ENCODE measurements at places on chromosomes 1 and 21.

- no peak for DNase-seq
Observed at GRCh38 chr1:58902830-58903513, 119.1 kb upstream of the JUN start.

GRCh38 chr1:5596651-5597050, 395.6 kb downstream of the NPHP4 start:
- no peak for DNase-seq

- DNase-seq, result no peak
Observed at GRCh38 chr1:70504176-70504820, 93.2 kb downstream of the CTH start.

DNA sequence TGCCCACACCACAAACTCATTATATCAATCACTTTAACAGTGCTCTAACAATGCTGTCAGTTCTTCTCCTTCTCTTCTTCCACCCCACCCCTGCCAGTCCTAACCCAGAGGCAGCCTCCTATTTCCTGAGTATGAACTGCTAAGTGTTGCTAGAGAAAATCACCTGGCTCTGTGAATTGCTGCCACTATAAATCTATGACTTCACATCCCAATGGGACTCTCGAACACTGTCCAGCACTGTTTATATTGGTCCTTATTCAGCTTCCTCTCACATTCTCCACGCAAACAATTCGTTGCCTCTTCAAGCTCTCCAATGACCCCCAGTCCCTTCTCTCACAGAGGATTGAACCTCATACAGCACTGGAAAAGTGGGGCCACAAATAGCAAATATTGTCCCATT, 27.0 kb upstream of the USH2A start:
- DNase-seq, result no peak

GRCh38 chr1:6899621-6900020, 114.4 kb downstream of the CAMTA1 start:
- DNase-seq, result no peak

DNA sequence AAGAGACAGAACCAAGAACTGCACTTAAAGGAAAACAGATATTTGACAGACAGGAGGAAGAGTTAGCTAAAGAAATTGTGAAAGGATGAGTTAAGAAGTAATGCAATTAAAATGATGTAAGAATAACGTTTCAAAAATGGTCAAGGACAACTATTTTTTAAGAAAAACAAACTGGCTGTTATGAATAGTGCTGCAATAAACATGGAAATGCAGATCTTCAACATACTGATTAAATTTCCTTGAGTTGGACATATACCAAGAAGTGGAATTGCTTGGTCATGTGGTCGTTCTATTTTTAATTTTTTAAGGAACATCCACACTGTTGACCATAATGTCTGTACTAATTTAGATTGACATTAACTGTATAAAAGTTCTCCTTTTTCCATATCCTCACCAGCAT, 23.1 kb upstream of the PHTF1 start:
- DNase-seq, result no peak

GRCh38 chr1:198671136-198671535, 32.3 kb downstream of the PTPRC start:
- no peak for DNase-seq

GRCh38 chr1:41492341-41492848, 7.9 kb upstream of the EDN2 start:
- DNase-seq, result peak; percentile 20

DNA sequence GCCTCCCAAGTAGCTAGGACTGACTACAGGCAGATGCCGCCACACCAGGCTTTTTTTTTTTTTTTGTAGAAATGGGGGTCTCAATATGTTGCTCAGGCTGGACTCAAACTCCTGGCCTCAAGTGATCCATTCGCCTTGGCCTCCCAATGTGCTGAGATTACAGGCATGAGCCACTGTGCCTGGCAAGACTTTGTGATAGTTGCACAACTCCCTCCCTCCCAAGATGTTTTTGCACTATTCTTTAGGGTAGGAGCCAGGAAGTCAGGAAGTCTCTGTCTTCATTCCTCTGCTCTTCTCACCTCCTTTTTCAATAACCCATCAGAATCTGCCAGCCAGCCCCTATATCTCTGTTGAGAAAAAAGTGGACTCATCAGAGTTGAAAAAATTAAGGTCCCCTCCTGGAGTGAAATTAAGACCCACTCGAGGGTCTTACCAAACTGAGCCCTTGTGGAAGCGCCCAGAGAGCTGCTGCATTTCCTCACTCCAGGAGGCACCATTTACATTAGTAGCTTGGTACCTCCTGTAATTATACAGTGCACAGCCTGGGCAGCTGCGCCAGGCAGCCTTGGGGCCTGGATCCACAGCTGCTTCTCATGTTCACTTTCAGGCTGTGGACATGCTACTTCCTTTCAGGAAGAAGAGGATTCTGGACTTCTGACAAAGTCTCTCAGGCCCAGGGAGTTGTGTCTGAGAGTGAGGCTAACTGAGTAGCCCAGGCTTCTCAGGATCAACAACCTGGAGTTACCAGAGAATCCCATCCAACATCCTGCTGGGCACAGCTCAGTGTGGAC, 24.0 kb downstream of the TCEA3 start:
- DNase-seq, result no peak

DNA sequence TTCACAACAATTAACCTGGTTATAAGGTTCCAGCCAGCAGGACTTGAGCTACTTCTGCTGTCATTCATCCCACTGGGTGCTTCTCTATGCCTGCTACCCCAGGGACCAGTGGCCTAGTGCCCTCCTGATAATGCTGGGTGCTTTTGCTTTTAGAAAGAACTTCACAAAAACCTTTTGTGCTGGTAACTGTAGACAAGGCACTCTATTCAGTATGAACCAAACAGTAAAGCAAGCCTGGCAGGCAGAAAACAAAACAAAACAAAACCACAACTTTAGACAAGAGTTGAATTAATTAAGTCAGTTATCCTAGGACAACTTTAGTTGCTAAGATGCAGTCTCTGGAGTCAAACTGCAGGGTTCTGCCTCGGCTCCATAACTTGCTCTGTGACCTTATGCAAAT, 61.9 kb upstream of the ADGRL2 start:
- DNase-seq, result no peak

GRCh38 chr1:192445839-192446489, 129.2 kb downstream of the RGS21 start:
- peak; percentile 56 for DNase-seq

GRCh38 chr1:62439652-62440371, 3.0 kb downstream of the USP1 start:
- DNase-seq, result no peak

GRCh38 chr1:33709783-33710718, 153.8 kb upstream of the HMGB4 start:
- no peak for DNase-seq

GRCh38 chr1:24070821-24071393, 41.0 kb downstream of the MYOM3 start:
- DNase-seq, result peak; percentile 65

GRCh38 chr1:206512851-206513180, 5.5 kb downstream of the RASSF5 start:
- DNase-seq, result no peak

- no peak for DNase-seq
Observed at GRCh38 chr1:17682400-17682799, 72.7 kb upstream of the ACTL8 start.

DNA sequence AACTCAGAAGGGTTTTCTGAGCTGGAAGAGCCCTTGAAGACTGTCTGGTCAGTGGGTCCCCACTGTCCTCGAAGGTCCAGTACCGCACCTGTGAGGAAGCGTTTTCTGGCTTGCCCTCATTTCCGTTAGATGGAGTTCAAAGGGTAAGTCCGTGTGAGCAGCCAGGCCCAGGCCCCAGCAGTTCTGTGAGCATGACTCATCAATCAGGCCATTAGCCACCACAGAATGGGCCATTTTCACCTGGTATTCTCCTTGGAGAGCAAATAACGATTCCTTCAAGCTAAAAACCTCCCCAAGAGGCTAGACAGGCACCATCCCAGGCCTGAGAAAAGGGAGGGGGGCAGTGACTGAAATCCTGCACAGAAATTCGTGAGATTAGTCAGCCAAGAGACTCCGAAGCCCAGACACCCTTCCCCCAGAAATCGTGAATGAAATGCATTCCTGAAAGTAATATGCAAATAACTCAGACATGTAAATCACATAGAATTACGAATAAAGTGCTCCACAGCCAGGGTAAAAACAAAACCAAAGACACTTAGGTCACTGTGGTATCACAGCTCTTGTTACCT, 66.0 kb downstream of the BCAR3 start:
- no peak for DNase-seq

DNA sequence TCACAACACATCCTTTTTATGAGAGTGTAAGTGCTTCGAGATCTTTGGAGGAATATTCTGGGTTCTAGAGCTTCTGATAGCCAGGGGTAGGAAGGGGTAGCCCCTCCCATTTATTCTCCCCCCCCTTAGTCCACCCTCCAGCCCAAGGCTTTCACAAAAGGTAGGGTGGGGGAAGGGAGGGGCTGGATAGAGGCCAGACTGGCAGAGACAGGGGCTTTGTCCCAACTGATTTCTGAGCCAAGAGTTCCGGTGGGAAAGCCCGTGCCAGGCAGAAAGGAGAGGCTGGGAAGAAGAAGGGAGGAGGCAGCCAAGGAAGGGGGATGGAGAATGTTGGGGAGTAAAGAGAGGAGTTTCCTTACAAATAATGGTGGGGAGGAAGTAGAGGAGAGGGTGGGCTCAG, 3.1 kb downstream of the BCAN start:
- DNase-seq, result no peak

DNA sequence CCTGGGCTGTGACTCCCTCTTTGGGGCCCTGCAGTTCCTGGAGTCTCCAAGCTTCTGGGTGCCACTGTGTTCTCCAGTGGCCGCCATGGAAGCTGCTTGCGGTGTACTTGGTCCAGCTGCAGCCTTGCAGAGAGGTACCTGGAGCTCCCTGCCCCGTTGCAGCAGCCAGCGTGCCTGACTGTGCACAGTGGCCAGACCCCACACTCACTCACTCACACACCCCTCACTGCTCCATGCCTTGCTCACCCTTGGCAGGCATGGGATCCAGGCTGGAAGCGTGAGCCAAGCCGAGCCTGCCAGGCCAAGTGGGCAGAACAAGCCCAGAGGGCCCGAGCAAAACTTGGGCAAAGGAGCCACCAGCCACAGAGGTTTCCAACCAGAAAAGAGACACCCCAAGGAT, 43.0 kb downstream of the MATN1 start:
- no peak for DNase-seq

GRCh38 chr1:76494807-76495206, 372.5 kb upstream of the ST6GALNAC5 start:
- no peak for DNase-seq

DNA sequence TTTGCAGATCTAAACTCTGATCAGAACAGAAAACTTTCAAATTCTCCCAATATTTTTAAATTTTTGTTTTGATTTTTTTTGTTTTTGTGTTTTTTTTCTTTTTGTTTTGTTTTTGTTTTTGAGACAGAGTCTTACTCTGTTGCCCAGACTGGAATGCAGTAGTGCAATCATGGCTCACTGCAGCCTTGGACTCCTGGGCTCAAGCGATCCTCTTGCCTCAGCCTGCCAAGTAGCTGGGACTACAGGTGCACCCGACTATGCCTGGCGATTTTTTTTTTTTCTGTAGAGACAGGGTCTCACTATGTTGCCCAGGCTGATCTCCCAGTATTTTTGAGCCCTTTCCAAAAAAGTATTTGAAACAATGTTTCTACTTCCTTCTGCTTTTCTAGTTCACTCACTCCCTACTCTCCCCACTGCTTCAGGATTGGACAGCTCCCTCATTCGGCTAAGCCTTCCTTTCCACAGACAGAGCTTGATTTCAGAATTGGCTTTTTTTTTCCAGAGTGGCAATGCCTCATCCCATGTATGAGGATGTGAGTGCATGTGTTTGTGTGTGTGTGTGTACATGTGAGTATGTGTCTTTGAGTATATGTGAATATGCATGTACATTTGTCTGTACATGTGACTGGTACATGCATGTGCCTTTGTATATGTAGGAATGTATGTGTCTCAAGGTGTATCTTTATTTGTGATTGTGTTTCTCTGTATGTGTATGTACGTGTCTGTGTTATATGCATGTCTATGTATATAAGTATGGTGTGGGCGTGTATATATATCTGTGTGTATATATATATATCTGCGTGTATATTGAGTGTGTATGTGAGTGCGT, 11.9 kb downstream of the LHX4 start:
- no peak for DNase-seq

- no peak for DNase-seq
Observed at GRCh38 chr1:33826311-33826710, 37.6 kb upstream of the HMGB4 start.

- no peak for DNase-seq
Observed at GRCh38 chr1:13478692-13479091, 35.1 kb downstream of the LRRC38 start.

DNA sequence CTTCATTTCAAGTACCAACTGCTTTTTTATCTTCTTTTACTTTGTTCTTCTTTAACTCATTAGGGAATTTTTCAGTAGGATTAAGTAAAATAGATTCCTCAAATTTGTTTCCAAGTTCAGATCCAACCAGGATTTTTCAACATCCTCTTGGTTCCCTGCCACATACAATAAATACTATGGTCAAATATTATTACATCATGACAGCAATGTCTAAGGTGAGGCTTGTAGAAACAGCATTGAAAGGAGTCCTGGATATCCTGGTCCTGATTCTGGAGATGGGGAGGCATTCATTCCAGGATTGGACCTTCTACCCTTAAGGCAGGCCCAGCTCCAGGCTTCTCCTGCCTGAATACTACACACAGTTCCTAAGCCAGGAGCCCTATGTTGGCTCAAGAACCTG, 80.2 kb upstream of the F3 start:
- DNase-seq, result no peak

DNA sequence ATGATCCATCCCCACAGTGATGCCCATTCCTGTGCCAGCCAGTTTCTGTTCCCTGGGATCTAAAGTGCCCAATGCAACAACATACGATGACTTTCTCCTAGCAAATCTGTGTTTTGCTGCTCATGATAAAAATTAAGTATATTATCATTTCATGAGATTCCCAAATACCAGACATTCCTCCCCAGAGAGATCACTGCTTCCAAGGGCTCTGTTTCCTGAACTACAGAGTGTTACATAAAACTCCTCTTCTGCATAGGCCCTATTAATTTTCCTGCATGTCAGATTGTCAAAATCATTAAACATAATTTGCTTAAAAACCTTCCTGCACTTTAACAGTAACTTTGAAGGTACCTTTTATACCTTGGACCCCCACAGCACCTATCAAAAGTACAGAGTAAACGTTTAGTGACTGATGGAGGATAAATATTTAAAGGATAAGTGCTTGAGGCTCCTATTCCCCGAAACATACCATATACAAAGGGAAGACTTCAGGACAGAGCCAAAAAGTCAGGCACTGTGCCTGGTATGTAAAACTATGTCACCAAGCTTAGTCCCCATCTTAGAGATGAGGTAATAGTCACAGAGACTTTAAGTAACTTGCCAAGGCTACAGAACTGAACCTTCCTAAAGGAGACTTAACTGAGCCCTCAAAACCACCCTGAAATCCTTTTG, 50.2 kb downstream of the SLC25A24 start:
- DNase-seq, result no peak

GRCh38 chr1:35192056-35192852, 691 bp downstream of the SFPQ start:
- peak; percentile 86 for DNase-seq

All from activated CD4-positive, alpha-beta T cell treated with anti-CD3 and anti-CD28 coated beads, Interleukin-2, amount 50 U/mL, for 1 hour (primary cell).